ENCODE measurements at places on chromosomes 4 and X. TPM values are rescaled to one million over a fixed set of nuclear protein-coding genes. Genes with fewer than 3 reads are reported as not detected.

The MSANTD1 gene
- 0.18 TPM for total RNA-seq

The TMEM35A gene
- total RNA-seq, result 0.42 TPM

The SERTM2 gene
- total RNA-seq, result not detected

The TCEAL7 gene
- total RNA-seq, result 1.3 TPM

The P2RY4 gene
- 0.95 TPM for total RNA-seq

The MSX1 gene
- 1.4 TPM for total RNA-seq

The STARD8 gene
- total RNA-seq, result 3.0 TPM
